ENCODE measurements at places on chromosomes 12 and 14.

DNA sequence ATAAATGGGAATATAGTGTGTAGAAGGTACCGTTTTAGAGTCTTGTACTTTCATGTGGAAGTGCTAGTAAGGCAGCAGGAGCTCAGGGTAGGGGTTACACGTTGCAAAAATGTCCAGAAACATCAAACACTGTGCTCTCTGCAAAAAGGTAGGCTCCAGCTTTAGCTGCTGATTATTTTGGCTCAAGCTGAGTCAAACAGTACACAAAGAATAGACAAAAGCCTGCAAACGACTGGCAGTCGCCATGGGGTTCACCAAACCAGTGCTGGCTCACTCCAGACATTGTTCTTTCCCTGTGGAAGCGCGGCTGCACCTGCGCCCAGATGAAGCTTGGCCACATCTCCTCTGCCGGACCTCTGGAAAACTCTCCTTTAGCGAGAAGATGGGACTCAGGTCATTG lies 45.3 kb upstream of the NAA30 start:
- DNase-seq, result no peak

- DNase-seq, result peak; percentile 5
Observed at GRCh38 chr12:100229036-100229635, 28.5 kb downstream of the ACTR6 start.

DNA sequence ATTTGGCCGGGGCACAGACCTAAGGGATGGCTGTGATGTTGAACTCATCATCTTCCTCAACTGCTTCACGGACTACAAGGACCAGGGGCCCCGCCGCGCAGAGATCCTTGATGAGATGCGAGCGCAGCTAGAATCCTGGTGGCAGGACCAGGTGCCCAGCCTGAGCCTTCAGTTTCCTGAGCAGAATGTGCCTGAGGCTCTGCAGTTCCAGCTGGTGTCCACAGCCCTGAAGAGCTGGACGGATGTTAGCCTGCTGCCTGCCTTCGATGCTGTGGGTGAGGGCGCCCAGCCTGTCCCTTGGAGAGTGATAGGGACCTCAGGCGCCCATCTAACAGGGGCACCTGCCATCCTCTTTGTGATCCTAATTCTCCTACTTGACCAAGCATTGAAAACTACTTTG lies 12.4 kb downstream of the OAS3 start:
- no peak for DNase-seq

GRCh38 chr12:111274777-111275176 lies 94.1 kb downstream of the PHETA1 start:
- no peak for DNase-seq

GRCh38 chr12:71440345-71440762 lies 756 bp downstream of the LGR5 start:
- DNase-seq, result no peak

GRCh38 chr12:94534278-94534677 lies 74.6 kb upstream of the CEP83 start:
- DNase-seq, result no peak

GRCh38 chr12:91975891-91976290 lies 169.8 kb downstream of the BTG1 start:
- DNase-seq, result peak; percentile 55

DNA sequence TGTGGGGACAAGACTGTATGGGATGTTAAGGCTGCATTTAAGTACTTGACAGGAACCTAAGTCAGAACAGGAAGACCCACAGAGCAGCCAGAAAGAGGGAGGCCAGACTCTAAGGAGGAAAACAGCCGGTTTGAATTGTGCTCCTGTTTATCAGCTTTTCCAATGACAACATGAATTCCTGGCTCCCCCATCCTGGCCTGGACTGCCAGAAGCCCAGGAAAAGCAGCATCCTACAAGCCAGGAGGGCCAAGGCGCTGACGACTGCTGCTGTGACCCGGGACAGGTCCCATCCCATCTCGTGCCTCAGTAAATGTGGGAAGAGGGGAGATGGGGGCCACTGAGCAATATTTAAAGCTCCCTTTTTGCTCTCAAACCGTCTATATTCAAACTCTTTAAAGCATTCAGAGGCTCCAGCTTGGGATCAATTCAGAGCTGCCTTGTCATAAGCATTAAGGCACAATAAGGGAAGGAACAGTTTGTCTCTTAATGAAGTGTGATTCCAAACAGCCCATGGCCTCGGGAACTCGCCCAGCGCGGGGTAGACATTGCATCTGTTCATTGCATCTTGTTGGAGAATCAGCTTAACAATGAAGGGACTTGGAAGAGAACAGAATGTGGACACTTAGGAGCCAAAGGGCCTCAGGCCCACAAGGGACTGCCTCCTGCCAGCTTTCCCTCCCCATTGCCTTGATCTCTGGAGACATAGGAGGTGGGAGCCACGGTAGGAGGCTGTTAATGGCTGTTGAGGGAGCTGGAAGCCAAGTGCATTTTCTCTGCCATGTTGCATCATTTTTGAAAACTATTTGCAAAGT lies 49.6 kb downstream of the CMKLR1 start:
- DNase-seq, result no peak

GRCh38 chr14:67536087-67536486 lies 3.0 kb downstream of the PLEKHH1 start:
- no peak for DNase-seq

DNA sequence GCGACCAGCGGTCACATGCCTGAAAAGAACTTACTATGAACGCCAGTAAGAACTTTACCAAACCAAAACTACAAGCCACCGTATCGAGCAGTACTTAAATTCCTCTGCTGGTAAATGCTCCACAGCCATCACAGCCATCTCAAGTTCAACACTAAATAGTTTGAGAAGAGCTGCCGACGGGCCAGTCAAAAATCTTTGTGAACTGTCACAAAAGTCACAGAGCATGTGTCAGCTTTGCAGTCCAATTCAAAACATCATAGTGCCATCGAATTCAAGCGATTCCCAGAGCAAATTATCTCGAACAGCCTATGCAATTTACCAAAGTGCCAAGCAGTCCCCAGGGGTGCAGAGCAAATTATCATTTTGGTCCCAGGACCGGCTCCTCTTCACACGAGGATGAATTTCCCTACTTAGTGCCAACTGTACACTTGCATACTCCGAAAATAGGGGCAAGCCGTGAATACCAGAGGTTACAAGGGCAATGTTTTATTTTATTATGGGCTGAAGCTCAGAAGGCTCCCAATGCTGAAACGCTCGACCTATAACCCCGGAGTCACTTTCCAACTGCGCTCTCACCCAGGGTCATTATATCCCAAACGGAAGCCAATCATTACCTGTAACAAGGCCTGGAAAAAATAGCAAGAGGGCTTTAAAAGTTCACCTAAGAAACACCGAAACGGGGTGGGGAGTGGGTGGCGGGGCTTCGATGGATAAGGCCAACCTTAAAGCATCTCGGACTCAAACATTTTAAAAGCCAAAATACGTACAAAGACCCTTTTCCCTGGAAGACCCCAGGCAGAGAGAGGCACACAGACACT lies 1.1 kb downstream of the LRP6 start:
- peak; percentile 68 for DNase-seq

GRCh38 chr12:104423273-104423672 lies 33.5 kb upstream of the CHST11 start:
- DNase-seq, result no peak
